ENCODE measurements at places on chromosomes 1 and 21. TPM values are rescaled to one million over a fixed set of nuclear protein-coding genes. Genes with fewer than 3 reads are reported as not detected.

DNA sequence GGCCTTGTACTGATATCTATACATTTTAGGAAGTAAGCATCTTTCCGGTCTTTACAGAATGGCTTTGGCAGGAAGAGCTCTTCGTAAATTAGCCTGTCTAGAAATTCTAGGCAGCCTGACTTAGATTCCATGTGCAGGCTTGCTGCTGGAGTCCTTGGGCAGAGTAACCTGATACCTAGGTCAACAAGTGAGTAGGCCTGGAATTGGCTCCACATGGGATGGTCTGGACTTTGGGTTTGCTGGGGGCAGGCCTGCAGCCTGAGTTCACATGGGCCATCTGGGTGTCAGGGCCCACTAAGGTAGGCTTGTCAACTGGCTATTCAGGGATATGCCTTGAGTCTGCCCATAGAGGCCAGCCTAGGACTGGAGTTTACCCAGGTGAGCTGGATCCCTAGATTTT is 59.6 kb upstream of the CYYR1 start:
- no peaks in the 10 kb centered on the region for H3K36me3 ChIP-seq
- H3K4me1 ChIP-seq, result no peaks in the 10 kb centered on the region
- DNase-seq, result no peak
- H3K4me3 ChIP-seq, result no peak overlapping the region

Gene BRINP3
- 5.0 TPM for total RNA-seq

- no peaks in the 10 kb centered on the region for H3K36me3 ChIP-seq
- peaks cover 16% of the 10 kb centered on the region for H3K27me3 ChIP-seq
- DNase-seq, result no peak
- H3K27ac ChIP-seq, result no peak overlapping the region
Measured at GRCh38 chr1:220281159-220281574, 8.9 kb upstream of the RAB3GAP2 start.

- H3K27me3 ChIP-seq, result no peaks in the 10 kb centered on the region
- no peak overlapping the region for H3K4me3 ChIP-seq
- DNase-seq, result no peak
- peaks cover 14% of the 10 kb centered on the region for H3K4me1 ChIP-seq
Measured at GRCh38 chr1:89271341-89272015, 1.2 kb downstream of the GBP5 start.

DNA sequence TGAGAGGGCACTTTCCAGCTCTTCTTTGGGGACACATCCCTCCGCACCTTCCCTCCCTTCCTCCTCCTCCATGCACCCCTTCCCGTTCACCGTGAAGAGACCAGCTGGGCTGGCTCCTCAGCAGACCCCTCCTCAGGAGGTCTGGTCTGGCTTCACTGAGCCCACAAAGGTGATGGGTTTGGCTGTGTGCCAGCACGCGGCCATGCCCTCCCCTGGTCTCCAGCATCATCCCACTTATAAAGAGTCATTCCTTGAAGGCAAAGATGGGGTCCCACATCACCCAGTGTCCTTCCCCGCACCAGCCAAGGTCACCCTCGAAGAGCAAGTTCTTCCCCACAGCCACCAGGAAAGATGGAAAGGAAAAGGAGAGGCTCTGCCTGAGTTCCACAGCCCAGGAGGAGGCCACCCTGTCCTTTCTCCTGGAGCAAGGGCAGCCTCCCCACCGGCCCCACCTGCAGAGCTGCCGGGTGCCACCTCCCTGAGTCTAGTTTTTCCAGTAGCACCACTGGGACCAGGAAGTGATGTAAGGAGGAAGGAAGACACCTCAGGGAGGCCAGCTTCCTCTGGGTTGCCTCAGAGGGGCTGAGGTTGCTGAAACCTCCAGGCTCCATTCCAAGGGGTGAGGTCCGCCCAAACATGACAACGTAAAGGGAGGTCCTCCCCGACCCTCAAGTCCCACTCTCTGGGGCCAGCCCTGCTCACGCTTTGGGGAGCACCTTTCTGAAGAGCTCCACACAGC is 32.7 kb downstream of the RIPK4 start:
- H3K36me3 ChIP-seq, result no peaks in the 10 kb centered on the region
- H3K27me3 ChIP-seq, result peaks cover 10% of the 10 kb centered on the region
- DNase-seq, result no peak
- no peak overlapping the region for H3K4me3 ChIP-seq

Gene RYR2
- total RNA-seq, result 2.4 TPM

Gene PODN
- 38.9 TPM for total RNA-seq

- no peaks in the 10 kb centered on the region for H3K27me3 ChIP-seq
- DNase-seq, result no peak
- H3K36me3 ChIP-seq, result no peaks in the 10 kb centered on the region
- no peaks in the 10 kb centered on the region for H3K4me1 ChIP-seq
- no peak overlapping the region for H3K4me3 ChIP-seq
- H3K27ac ChIP-seq, result no peak overlapping the region
Measured at GRCh38 chr1:233477359-233477758, 136.5 kb upstream of the KCNK1 start.

DNA sequence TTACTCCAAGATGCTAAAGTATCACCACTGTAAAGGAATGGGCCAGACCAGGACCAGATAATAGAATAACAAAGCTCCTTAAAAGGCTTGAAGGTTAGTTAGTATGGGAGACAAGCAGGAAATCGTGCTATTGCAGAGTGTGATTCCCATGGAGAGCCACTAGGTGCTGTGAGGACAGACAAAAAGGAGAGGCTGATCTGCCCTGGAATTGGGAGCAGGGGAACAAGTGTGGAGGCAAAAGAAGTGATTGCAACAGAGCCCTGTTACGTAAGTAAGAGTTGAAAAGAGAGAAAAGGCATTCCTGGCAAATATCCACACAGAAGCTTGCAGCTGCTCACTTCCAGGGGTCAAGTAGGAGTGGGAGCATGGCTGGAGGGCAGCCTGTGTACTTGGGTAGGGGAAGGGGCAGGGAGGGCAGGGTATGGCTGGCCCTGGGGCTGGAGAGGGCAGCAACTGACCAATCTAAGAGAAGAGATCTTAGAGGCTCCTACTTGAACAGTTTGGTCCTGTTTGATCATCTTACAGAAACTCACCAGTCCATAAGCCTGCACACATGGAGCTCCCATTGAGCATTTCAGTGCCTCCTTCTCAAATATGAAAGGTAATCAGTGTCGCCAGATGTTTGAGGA is 207.7 kb upstream of the GJB5 start:
- no peak overlapping the region for H3K27ac ChIP-seq
- DNase-seq, result no peak
- no peaks in the 10 kb centered on the region for H3K4me1 ChIP-seq
- no peaks in the 10 kb centered on the region for H3K36me3 ChIP-seq

DNA sequence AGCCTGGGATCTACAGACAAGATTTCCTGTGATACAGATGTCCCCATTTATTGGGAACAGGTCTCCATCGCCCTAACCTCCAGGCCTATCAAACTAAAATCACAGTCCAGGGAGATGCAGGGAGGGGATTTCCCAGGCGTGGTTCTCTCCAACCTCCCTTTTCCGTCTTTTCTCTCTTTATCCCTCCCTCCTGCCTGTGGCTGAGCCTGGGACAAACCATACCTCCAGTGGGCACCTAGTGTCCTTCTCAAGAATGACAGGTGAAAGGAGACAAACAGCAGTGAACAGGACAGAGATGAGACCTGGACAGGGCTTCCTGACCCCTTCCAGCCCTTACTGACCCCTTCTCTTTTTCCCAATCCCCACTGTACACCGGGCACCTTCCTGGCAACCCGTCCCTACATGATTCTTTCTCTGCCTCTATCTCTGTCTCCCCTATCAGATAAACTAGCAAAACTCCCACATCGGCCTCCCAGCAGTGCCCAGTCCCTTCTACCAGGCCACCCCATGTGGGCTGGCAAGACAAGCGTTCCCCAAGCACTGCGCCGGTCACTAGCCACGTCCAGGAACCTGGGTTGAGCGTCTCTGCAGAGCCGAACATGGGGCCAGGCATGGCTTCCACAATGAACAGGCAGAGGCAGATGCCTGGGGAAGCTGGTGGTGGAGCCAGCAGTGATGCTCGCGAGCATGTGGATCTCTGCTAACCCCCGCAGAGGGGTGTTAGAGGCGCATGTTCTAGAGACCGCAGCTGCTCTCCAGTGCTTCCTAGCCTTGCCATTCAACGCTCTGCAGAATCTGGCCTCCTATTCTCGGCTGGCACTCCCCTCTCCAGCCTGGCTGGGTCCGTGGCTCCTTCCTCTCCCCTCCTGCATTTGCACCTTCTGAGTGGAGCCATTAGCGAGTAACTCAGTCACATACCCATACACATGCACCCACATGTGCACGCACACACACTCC is 54.7 kb downstream of the ELK4 start:
- no peak overlapping the region for H3K4me3 ChIP-seq
- DNase-seq, result peak; percentile 10
- peaks cover 12% of the 10 kb centered on the region for H3K4me1 ChIP-seq

- DNase-seq, result no peak
- no peak overlapping the region for H3K4me3 ChIP-seq
- H3K27ac ChIP-seq, result no peak overlapping the region
- H3K27me3 ChIP-seq, result no peaks in the 10 kb centered on the region
Measured at GRCh38 chr1:81840805-81841204, 40.1 kb downstream of the ADGRL2 start.

Gene PRMT6
- total RNA-seq, result 10.7 TPM

DNA sequence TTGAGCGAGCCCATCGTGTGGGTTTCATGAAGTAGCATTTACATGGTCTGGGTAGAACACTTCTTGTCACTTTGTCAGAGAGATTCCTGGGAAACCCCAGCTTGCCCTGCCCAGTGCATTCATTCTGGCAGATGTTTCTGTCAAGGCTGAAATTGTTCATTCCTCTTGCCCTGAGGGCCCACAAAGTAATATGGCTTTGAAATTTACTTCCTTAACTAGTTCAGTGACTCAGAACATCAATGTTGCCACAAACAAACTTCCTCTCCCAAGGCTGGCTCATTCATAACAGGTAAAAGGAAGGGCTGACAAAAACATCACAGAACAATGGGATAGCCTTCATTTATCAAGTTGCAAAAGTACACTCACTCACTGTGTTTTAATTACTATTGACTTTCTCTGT is 5.0 kb upstream of the KIAA0040 start:
- H3K27ac ChIP-seq, result peak overlapping the region; percentile 31
- no peaks in the 10 kb centered on the region for H3K27me3 ChIP-seq
- H3K36me3 ChIP-seq, result no peaks in the 10 kb centered on the region
- H3K4me1 ChIP-seq, result peaks cover 27% of the 10 kb centered on the region

DNA sequence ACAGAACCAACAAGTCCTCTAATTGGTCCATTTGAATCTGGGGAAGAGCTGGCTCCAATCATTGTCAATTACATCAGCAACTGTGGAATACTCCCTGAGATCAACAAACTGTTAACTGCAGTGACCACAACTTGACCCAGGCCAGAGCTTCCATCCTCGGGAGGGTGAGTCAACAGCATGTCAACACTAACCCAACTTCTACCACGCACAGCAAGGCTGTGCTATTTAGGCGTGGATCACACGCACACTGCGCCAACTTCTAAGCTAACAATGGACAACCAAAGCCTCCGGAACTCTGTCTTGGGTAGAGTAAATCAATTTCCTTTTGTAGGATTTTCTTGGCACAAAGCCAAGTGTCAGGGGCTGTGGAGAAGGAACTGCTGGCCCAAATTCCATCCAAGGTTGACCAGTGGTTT is 30.4 kb downstream of the APP start:
- H3K4me1 ChIP-seq, result no peaks in the 10 kb centered on the region
- H3K4me3 ChIP-seq, result no peak overlapping the region
- H3K27ac ChIP-seq, result peak overlapping the region; percentile 12
- H3K27me3 ChIP-seq, result no peaks in the 10 kb centered on the region
- H3K36me3 ChIP-seq, result no peaks in the 10 kb centered on the region

GRCh38 chr1:155326020-155326526 is 5.4 kb downstream of the RUSC1 start:
- DNase-seq, result no peak
- H3K36me3 ChIP-seq, result no peaks in the 10 kb centered on the region
- no peak overlapping the region for H3K27ac ChIP-seq
- no peak overlapping the region for H3K4me3 ChIP-seq

DNA sequence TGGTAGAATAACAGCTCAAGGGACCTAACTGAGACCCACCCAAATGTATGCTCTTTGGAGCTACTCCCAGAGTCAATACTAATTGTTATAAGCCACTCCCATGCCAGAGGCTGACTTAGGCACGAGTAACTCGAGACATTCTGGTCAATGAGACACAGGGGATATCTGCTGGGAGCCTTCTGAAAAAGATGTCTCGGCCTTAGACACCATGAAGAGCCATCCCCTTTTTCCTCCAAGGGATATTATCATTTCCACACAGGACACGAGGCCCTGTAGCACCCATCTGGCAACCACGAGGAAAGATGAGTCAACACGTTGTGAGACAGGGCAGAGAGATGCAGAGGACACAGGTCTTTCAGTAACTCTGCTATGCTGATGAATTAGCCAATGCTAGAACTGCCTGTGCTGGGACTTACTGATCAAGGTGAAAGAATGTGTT is 30.7 kb downstream of the ITPKB start:
- H3K36me3 ChIP-seq, result no peaks in the 10 kb centered on the region
- H3K27ac ChIP-seq, result peak overlapping the region; percentile 80
- H3K27me3 ChIP-seq, result no peaks in the 10 kb centered on the region
- no peak overlapping the region for H3K4me3 ChIP-seq
- H3K4me1 ChIP-seq, result peaks cover 35% of the 10 kb centered on the region
- DNase-seq, result no peak

DNA sequence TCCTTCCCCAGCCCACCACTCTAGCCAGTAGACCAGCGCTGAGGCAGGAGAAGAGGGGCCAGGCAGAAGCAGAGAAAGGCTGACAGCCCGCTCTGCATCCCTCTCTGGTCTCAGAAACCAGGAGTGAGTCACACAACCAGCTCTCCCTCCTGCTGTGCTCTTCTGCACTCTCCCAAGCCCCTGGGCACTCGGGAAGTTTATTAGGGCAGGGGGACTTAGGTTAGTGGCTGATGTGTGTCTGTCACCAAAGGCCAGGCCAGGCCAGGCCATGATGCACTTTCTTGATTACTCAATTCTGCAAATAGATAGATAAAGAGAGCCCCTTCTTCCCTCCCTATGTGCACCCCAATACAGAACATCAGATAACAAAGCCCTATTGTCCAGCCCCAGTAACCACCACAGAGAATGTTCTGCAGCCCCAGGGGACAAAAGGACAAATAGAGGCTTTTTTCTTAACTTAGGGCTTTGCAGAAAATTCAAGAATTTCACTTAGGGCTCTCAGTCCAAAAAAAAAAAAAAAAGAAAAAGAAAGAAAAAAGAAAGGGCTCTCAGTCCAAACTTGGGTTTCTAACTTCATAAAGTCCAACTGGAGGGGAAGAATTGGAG is 52.9 kb upstream of the CNTN2 start:
- H3K27me3 ChIP-seq, result no peaks in the 10 kb centered on the region
- H3K4me1 ChIP-seq, result no peaks in the 10 kb centered on the region
- H3K36me3 ChIP-seq, result no peaks in the 10 kb centered on the region
- H3K27ac ChIP-seq, result no peak overlapping the region
- DNase-seq, result no peak
- no peak overlapping the region for H3K4me3 ChIP-seq

GRCh38 chr1:155706139-155706538 is 17.2 kb downstream of the DAP3 start:
- H3K36me3 ChIP-seq, result no peaks in the 10 kb centered on the region
- H3K27ac ChIP-seq, result no peak overlapping the region
- H3K4me1 ChIP-seq, result no peaks in the 10 kb centered on the region
- H3K27me3 ChIP-seq, result no peaks in the 10 kb centered on the region
- no peak overlapping the region for H3K4me3 ChIP-seq

Gene AMY1C
- not detected for total RNA-seq

Gene HTR6
- not detected for total RNA-seq

Gene PAPPA2
- not detected for total RNA-seq

Gene OVAAL
- not detected for total RNA-seq
